Stimulated activated CD4-positive, alpha-beta T cell treated with anti-CD3 and anti-CD28 coated beads, Interleukin-15, amount 100 ng/mL, for 1 hour (primary cell): ENCODE measurements at places on chromosomes 1 and 21.
A peak's percentile ranks its signal among the peaks of the same experiment; 100 is the strongest.

DNA sequence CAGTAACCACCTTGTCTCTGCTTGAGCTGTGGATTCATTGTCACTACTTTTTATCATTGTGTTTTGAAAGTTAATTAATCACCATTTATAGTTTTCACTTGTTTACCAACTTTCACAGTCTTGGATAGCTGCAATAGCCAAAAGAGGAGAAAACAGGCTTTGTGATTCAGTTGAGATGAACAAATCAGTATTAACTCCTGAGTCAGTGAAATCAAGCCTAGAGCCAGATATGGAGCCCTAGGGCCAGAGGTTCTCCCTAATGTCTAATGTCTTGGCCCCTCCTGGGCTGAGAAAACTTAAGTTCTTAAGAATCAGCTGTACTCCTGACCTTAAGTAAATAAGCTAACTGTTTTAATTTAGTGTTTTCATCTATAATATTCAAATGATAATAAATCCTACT is 228.8 kb downstream of the DNM3 start:
- no peak for DNase-seq

DNA sequence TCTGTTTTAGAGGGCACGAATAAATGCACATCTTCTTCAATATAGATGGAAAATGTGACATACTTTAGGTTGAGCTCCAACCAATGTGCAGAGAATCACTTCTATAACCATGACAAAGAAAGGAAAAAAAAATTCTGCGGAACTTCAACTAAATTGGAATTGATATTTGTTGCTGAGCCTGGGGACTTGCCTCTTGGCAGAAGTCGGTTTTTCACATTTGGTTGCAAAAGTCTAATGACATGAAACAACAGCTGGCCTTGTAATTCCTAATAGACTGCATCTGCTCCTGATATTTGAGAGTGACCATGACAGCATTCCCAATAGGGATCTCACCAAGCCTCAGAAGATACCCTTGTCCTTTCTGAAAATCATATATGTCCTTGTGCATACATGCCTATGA is 112.8 kb downstream of the PRRX1 start:
- DNase-seq: no peak

DNA sequence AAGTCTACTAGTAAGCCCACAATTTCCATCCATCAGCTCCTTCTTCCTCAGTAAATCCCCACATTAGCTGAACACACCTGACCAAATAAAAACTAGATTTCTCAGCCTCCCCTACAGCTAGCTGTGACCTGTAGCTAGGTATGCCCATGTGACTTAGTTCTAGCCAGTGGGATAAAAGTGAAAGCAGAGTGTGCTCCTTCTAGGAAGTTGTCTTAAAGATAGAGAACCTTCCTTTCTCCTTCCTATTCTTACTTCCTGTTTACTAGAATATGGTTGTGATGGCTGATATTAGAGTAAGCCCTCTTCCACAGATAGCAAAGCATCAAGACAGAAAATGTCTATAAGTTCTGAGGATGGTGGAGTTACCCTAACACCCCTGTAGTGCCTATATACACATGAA is 67.0 kb downstream of the PIK3R3 start:
- DNase-seq: no peak

GRCh38 chr1:6985549-6986276 is 200.5 kb downstream of the CAMTA1 start:
- no peak for DNase-seq

DNA sequence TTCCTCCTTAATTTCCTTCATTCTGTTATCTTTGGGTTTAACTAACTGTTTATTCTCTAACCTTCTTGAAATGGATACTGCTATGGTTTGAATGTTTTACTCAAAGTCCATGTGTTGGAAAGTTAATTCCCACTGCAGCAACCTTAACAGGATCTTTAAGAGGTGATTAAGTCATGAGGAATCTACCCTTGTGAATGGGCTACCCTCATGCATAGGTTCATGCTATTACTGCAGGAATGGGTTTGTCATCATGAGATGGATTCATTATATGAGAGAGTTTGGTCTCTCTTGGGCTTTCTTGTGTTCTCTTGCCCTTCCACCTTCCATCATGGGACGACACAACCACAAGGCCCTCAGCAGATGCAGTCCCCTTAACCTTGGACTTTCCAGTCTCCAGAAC is 516.9 kb downstream of the ADGRL2 start:
- no peak for DNase-seq

- DNase-seq: no peak
Measured at GRCh38 chr21:35044770-35045541, 4.1 kb downstream of the RUNX1 start.

DNA sequence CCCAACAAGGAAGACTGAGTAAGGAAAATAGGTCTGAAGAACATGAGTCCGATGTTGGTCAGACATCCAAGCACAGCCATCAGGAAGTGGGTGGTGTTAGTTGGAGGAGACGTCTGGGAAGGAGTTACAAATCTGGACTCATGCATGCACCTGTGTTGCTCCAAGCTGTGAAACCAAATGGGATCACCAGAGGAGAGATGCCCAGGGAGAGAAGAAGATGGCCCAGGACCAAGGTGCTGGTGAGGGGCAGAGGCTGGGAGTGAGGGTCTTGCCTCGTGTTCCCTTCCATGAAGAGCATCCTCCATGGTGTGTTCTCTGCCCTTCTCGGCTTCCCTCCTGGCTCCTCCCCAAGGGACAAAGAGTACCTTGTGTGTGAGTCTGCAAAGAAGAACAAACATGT is 405.6 kb downstream of the NPHP4 start:
- no peak for DNase-seq

GRCh38 chr1:111884772-111885443 is 104.6 kb downstream of the KCND3 start:
- DNase-seq: no peak

- DNase-seq: no peak
Measured at GRCh38 chr1:208855403-208855802, 611.2 kb upstream of the PLXNA2 start.

- no peak for DNase-seq
Measured at GRCh38 chr1:212752252-212752933, 39.2 kb downstream of the NSL1 start.

DNA sequence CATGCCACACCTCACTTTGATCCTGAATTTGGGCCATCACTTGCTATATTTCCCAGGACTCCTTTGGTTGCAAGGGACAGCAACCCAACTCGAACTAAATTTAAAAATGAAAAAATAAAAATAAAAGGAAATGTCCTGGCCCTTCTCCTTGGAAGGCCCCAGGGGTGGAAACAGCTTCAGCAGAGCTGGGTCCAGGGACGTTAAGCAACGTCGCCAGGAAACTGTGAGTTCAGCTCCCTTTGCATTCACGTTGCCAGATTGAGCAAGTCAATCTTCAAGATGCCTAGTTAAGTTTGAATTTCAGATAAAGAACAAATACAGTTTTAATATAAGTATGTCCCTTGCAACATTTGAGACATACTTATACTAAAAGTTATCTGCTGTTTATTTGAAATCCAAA is 14.6 kb upstream of the SPSB1 start:
- DNase-seq: no peak

DNA sequence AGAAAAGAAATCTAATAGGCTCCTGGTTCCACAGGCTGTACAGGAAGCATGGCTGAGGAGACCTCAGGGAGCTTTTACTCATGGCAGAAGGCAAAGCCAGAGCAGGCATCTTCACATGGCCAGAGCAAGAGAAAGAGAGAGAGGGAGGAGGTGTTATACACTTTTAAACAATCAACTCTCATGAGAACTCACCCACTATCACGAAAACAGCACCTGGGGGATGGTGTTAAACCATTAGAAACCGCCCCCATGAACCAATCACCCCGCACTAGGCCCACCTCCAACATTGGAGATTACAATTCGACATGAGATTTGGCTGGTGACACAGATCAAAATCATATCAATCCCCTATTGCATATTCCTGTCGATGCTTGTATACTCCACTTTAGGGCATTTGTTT is 93.5 kb downstream of the MRPL39 start:
- no peak for DNase-seq

- DNase-seq: no peak
Measured at GRCh38 chr1:31511848-31512615, 64.3 kb upstream of the TINAGL1 start.

DNA sequence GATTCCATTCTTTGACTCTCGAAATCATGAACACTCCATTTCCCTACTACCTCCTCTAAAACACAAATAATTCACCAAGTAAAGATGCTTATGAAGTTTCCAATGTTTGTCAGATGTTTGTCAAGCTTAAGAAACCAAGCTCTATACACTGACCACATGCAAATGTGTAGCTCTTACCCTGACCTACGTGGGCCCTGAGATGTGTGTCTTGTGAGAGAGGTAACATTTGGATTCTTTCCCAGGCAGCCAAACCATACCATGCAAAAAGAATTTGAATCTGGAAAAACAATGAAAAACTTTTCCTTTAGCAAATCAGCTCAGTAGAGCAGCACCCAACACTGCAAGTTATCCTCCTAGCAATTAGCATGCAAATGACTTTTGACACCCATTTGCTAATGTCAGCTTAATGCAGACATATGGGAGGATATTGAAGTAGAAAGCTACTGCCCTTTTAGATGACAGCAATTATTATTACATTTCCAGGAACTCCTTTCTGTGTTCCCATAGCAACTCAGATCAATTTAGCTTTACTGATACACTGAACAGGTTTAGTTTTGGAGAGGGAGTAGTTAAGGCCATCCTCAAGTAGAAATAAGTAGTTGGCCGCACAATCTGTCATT is 83.2 kb upstream of the RGS4 start:
- no peak for DNase-seq

DNA sequence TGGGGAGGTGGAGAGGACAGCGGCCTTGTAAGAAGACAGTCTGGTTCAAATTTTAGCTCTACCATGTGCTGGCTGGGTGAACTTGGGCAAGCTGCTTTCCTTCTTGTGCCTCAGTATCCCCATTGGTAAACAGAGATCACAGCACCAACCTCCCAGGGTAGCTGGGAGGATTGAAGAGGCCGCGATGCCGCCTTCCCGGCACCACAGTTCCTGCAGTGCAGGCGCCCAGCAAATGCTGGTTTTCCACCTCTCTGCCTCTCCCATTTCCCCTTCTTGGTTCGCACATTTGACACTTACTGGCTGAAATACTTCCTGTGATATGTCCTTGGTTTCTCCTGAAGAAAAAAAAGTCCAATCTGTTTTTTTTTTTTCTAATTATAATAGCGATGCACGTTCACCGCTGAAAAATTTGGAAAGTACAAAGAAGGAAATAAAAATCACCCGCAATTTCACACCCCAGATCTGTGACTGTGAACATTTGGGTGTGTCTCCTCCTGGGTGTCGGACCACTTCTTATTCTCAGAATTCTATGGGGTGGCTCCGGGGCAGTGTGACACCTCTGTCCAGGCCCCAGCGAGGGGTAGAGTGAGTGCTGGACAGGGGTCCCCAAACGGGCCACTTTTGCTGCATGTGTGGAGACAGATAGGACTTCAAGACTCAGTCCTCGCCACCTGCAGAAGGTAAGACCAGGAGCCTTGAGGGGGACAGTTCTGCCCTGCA is 73.1 kb downstream of the RUNX3 start:
- DNase-seq: no peak

GRCh38 chr1:224743608-224744164 is 127.6 kb downstream of the CNIH3 start:
- DNase-seq: no peak

- DNase-seq: no peak
Measured at GRCh38 chr1:73673971-73674370, 524.0 kb downstream of the LRRIQ3 start.

GRCh38 chr1:147409886-147410285 is 131.4 kb upstream of the BCL9 start:
- no peak for DNase-seq

DNA sequence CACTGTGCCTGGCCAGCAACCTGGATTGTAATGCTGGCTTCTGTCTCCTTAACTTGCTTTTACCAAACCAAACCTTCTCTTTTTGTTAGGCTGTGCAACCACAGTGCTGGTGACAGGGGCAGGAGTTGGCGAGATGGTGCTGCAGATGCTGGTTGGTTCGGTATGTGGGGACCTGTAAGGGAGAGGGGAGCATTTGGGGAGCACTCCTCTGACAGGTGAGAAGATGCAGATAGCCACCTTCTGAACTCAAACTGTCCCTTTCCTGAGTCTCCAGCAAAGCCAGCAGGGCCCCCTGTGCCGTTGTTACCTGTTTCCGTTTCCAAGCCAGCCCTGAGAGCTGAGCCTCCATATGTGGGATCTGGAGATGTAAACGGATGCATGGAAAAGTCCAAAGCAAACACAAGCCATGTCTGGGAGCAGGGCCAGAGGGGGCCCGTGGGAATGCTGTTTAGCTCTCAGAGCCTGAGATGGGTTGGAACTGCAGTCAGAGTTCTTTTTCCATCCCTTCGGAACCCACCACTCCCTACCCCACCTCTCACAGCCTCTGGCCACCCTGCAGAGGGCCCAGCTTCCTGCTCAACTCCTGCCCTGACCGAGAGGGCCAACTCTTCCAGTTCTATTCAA is 34.0 kb downstream of the ELK4 start:
- no peak for DNase-seq

DNA sequence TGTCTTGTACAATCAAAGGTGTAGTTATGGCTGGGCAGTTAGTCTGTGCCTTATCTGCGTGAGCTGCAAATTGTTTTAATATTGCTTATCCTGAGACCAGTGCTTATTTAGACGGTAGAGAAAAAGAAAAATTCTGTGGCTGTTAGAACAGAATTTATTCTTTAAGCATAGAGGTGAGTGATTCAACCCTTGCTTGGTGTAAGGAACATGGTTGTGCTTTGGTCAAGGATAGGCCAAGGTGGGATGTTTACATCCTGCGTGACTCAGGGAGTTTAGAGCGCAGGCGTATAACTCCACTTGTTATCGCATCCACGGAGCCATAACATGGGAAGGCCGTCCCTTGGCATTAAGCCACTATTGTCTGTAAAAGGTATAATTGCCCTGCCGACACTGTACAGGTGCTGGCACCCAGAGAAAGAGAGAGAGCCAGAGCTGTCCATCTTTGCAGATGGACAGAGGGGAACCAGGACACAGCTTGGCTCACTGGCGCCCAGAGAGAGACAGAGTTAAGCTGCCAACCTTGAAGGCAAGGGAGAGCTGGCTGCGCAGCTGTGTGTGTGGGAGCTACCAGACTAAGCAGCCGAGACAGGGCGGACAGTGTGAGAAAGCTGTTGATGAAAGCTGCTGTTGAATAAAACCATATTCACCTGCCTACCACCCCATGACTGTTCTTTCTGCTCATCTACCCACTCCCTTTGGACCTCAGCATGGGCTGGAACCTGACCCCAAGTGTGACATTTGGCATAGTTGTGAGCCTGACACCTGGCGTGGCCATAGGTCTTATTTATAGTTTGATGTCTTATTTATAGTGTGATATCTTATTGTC is 200.4 kb downstream of the DYRK1A start:
- no peak for DNase-seq

GRCh38 chr21:40143822-40144525 is 276.7 kb downstream of the PCP4 start:
- DNase-seq: peak; percentile 14

GRCh38 chr1:67755160-67755559 is 70.2 kb downstream of the GADD45A start:
- DNase-seq: no peak
